ENCODE measurements at places on chromosomes 7 and 10.

DNA sequence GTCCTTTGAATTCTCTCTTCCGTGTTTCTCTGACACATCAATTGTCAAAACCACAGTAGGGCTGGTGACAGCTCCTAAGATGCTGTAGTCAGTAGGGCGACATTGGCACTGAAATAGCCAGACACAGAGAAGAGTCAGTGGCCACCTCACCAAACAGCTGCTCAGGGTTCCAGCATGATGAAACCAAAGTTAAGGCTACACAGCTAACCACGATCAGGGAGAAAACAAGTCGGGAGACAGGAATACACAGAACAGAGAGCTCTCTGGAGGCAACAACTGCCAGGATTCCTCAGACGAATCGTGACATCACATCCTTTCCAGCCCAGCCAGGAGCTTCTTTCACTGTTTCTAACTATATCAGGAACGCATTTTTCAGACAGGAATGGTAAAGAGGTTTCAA is 922.2 kb downstream of the SORCS1 start:
- DNase-seq, result no peak

DNA sequence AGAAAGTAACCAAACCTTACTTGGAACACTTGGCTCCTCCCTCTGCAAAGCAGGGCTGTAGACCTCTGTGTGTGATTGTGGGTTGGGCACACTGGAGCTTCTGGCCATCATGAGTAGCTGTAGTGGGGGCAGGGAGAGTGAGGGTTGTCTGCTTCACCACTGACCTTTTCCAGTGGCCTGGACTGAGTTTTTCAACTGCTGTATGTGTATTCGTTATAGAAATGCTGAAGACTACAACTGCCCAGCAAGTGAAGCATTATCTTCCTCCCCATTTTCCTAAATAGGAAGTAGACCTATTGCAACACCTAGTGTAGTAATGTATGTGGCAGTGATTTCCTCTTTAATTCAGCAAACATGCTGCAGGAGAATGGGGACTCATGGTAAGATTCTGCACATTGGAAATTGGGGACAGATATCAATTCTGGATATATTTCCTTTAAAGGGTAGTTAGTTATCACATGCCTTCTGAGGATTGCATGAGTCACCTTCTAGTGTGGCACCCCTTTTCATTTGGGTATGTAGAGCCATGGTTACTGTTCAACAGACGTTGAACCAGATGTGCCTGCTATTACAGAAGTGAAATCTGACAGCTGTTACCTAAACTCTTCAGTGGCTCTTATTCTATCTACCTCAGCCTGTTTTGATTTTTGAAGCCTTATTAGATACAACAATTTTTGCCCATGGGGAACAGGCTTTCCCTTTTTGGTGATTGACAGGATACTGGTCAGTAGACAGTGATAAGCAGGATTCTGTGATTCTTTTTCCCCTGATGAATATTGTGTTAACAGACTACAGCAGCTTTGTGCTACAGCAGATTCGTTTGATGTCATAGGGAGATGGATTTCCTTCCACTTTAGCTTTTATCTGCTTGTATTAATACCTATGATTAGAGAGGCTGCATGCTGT is 130.9 kb downstream of the SND1 start:
- no peak for DNase-seq

GRCh38 chr7:101688183-101688831 is 59.2 kb upstream of the MYL10 start:
- DNase-seq, result peak; percentile 70

- no peak for DNase-seq
Measured at GRCh38 chr7:34075523-34076370, 170.4 kb downstream of the BMPER start.

DNA sequence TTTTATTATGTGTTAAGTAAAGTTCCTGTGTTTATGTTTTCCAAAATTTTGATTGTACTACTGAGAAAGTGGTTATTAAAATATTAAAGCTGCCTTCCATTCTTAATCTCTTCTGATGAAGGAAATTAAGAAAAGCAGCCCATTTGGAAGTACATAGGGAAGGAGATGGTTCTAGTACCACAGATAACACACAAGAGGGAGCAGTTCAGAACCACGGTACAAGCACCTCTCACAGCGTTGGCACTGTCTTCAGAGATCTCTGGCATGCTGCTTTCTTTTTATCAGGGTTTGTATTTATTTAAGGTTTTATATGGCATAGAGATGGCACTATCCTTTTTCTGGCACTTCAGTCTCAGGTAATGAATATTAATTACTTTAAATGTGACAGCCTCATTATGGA is 111.6 kb downstream of the PHTF2 start:
- no peak for DNase-seq
